ENCODE measurements at places on chromosomes 1 and 21. TPM values are rescaled to one million over a fixed set of nuclear protein-coding genes. Genes with fewer than 3 reads are reported as not detected.

DNA sequence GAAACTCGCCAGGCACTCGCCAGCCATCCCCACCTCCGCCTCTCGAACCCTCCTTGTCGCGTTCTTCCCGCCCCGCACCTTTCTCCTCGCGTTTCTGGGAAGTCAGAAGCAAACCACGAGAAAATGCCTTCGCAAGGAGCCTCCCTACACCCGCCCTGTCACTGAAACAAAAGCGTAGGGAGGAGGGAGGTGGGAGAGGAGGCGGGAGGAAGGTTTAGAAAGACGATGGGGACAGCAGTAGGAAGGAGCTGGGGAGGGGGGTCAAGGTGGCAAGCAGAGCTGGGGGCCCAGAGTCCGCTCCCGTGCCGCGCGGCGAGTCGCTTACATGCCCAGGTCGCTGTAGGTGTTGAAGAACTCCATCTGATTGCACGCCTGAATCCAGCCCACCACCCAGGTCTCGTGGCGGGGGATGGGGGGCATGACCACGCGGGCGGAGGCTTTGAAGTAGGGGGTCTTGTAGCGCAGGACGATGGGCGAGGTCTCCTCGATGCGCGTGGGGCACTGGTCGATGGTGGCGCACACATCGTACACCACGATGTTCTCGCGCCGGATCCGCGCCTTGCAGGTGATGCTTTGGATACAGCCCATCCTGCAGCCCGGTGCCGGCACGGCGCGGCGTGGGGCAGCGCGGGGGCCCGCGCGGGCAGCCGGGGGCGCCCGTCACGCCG, 1.0 kb downstream of the FAM78B start:
- no peaks in the 10 kb centered on the region for H3K36me3 ChIP-seq
- H3K4me1 ChIP-seq: peaks cover 15% of the 10 kb centered on the region
- no peak overlapping the region for H3K27ac ChIP-seq
- H3K4me3 ChIP-seq: peak overlapping the region; percentile 81
- no peak for DNase-seq
- no peaks in the 10 kb centered on the region for H3K27me3 ChIP-seq

GRCh38 chr21:32279377-32279680, 480 bp upstream of the MIS18A start:
- no peak for DNase-seq
- peak overlapping the region; percentile 80 for H3K4me3 ChIP-seq
- H3K4me1 ChIP-seq: peaks cover 23% of the 10 kb centered on the region
- H3K27ac ChIP-seq: peak overlapping the region; percentile 75
- no peaks in the 10 kb centered on the region for H3K27me3 ChIP-seq

DNA sequence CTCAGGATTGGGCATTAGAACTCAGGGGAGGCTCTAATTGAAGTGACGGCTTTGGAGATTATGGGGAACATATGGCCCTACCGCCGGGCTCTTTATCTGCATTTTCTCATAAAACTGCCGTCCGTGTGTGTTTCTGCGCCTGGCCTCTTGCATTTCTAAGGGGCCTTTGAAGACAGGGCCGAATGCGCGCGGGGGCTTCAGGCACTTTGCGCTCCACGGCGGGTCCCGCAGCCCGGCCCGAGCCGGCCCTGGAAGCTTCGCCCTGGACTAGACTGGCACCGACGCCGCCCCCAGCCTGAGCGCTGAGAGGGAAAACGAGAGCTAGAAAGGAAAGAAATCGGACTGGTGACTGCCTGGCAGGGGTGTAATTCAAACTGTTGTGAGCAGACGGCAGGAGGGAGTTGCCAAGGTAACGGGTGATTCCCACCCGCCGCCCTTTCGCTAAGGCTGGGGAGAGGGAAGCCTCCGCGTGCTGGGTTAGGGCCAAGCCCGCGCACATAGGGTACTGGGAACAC, 120.7 kb downstream of the LMX1A start:
- peaks cover 15% of the 10 kb centered on the region for H3K4me1 ChIP-seq
- H3K36me3 ChIP-seq: no peaks in the 10 kb centered on the region
- H3K27ac ChIP-seq: no peak overlapping the region

DNA sequence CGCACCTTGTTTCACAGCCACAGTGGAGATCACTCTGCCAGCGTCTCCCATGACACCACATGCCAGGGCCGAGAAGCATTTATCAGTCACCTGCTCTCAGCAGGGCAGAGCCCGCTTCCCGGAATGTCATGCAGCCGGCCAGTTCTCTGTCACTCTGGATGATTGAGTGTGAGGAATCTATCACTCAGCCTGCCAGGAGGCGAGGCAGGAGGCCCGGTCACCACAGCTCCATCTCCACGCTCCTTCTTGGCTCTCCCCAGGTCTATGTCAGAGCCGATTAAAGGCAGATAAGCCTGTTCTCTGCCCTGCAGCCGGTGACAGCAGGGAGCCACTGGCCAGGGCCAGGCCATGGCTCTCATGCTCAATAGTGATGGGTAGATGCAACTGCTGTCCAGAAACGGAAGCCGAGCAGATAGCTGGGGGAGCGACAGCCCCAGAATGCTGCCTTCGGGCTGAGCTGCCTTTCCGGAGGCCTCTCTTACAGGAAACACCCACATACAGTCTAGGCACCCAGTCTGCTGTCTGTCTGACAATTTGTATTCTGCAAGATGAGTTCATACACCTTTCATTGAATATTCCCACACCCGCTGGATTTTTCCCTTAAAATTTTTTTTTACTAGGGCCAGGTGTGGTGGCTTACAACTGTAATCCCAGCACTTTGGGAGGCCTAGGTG, 64.1 kb downstream of the ACTL8 start:
- H3K36me3 ChIP-seq: no peaks in the 10 kb centered on the region
- peak; percentile 88 for DNase-seq
- no peak overlapping the region for H3K4me3 ChIP-seq
- H3K27me3 ChIP-seq: no peaks in the 10 kb centered on the region
- H3K4me1 ChIP-seq: no peaks in the 10 kb centered on the region
- no peak overlapping the region for H3K27ac ChIP-seq

DNA sequence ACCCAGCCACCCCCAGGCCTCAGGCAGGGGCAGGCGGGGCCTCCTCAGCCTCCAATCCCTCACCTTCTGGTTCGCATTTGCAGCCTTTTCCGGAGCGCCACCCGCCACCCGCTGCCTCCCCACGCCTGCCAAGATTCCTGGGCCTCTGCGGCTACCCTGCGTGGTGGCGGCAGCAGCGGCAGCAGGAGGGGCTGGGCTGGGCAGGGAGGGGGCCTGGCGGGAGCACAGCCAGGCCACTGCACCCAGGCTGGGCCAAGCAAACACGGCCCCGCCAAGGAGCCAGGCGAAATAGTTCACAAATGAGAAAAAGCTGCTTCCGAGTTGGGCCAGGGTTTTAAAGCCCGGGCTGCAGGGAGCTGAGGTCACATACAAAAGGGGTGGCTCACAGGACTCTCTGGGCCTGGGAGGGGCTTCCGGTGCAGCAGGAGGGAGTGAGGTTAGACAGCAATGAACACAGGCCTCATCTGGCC, 9.8 kb downstream of the COL8A2 start:
- H3K27ac ChIP-seq: peak overlapping the region; percentile 68
- H3K4me3 ChIP-seq: no peak overlapping the region
- peaks cover 17% of the 10 kb centered on the region for H3K4me1 ChIP-seq
- no peaks in the 10 kb centered on the region for H3K36me3 ChIP-seq
- no peak for DNase-seq
- H3K27me3 ChIP-seq: no peaks in the 10 kb centered on the region

GRCh38 chr1:20604678-20605077, 15.8 kb downstream of the CDA start:
- H3K36me3 ChIP-seq: no peaks in the 10 kb centered on the region
- no peak overlapping the region for H3K4me3 ChIP-seq
- H3K4me1 ChIP-seq: no peaks in the 10 kb centered on the region
- no peak for DNase-seq
- H3K27ac ChIP-seq: no peak overlapping the region

Gene KLF17
- total RNA-seq: 0.25 TPM

Gene DMBX1
- 0.25 TPM for total RNA-seq

Gene MAGI3
- 18.4 TPM for total RNA-seq
